Brain (organoid and tissue), 16 donors: ENCODE measurements at places on chromosomes 7 and 10.

- no peak for DNase-seq
These were observed 10.9 kb downstream of the ADGRA1 start for GRCh38 chr10:133098426-133099124.

DNA sequence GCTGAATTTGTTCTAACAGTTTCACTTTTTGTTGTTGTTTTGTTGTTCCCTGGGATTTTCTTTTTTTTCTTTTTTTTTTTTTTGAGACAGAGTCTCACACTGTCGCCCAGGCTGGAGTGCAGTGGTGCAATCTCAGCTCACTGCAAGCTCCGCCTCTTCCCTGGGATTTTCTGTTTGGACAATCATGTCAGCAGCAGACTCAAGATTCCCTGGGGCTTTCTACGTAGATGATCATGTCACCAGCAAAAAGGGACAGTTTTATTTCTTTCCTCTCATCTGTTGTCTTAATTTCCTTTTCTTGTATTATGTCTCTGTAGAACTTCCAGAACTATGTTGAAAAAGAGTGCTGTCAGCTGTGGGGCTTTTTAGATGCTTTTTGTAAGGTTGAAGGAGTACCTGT, 241.4 kb downstream of the TNS3 start:
- no peak for DNase-seq

- DNase-seq = no peak
These were observed 101.6 kb upstream of the EEPD1 start for GRCh38 chr7:36051501-36051900.

- DNase-seq = peak; percentile 39
These were observed 264.7 kb downstream of the PAXIP1 start for GRCh38 chr7:154738216-154738615.

DNA sequence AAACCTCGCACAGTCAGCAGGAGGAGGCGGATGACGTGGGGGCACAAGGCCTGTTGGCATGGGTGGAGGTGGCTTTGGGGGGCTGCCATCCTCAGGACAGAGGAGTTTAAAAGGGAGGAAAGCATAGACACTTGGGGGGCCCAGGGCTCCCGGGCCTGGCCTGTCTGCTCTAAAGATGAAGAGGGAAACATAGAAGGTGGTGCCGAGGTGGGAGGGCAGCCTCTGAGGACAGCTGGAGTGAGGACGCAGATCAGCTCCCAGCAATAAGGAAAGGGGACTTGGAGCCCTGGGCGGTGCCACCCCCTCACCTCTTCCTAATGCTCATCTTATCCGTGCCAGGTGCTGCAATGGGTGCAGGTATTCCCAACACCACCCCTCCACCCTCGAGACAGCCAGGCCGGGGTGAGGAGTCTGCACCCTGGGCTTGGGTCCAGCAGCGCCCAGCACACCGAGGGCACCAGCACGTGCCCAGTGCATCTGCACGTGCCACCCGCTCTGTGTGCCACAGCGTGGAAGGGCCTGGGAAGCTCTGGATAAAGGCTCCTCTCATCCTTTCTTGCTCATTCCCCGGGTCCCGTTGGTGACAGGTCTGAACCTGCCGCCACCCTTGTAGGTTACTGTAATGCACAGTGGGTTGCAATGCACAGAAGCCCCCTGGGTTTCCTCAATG, 566.0 kb upstream of the FOXK1 start:
- DNase-seq = no peak

DNA sequence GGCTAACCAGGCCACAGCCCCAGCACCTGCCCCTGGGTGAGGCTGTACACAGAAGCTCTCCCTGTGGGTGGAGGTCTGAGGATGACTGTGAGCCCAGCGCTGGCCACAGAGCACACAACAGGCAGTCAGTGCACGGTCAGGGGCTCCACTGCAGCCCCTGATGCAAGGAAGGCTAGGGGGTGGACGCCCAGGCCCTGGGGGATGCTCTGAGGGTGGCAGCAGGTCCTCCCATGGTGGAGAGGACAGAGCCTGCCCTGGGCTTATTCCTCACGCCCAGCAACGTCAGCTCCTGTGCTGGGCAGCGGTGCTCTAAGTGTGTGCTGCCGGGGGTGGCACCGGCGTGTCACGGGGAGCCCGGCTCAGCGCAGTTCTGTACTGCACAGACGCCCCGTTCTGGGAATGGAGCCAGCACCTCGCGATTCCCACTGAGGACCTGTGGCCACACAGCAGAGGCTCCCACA, 223.2 kb downstream of the MAD1L1 start:
- peak; percentile 48 for DNase-seq

GRCh38 chr7:89680161-89680560, 474.1 kb upstream of the STEAP1 start:
- DNase-seq = no peak

- no peak for DNase-seq
These were observed 30.2 kb downstream of the ADRA2A start for GRCh38 chr10:111107023-111107422.

- no peak for DNase-seq
These were observed 35.9 kb downstream of the BLNK start for GRCh38 chr10:96235326-96236089.

- DNase-seq = no peak
These were observed 20.2 kb upstream of the AMZ1 start for GRCh38 chr7:2667843-2668242.

DNA sequence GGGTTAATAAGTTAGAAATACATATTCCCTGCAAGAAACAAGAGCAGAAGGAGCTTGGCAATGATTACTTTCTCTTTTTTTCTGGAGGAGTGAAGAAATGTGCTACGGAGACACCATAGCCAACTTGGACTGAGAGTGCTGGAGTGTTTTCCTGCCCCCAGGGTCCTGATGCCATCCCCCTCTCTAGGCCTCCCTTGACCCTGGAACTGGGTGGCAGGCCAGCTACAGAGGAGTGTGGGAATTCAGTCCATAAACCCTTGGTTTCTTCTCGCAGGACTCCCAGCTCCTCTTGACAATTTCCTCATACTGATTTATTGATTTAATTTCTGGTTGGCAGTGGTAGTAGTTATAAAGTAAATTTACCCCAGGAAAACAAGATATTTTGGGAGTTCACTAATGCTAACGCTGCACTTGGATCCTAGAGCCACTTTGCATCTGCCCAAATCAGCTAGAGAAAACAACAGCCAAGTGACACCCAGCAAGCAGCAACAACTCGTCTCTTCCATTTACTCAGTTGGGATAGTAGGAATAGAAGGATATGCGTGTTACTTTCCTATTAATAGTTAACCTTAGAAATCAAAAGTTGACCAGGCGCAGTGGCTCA, 76.4 kb upstream of the CELF2 start:
- no peak for DNase-seq

DNA sequence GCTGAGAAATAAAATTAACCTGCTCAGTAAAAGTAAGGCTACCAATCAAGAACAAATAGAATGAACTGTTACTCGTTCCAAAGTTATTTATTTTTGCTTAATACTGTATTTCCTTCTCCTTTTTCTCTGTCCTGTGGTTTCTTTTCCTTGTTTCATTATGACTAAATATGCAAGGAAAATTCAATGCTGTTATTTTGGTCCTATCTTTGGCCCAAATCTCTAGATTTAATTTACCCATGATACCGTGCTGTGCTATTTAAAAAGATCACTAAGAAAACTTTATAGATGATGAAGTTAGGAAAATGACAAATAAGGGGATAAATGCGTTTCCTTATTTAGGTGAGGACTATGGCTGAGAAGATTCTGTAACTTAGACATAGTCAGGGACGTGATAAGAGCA, 45.3 kb upstream of the FAM133B start:
- DNase-seq = no peak

- DNase-seq = peak; percentile 27
These were observed 157.2 kb upstream of the ZNF92 start for GRCh38 chr7:65216469-65216868.

- peak; percentile 62 for DNase-seq
These were observed 8.7 kb upstream of the SAMD9L start for GRCh38 chr7:93156884-93157283.

DNA sequence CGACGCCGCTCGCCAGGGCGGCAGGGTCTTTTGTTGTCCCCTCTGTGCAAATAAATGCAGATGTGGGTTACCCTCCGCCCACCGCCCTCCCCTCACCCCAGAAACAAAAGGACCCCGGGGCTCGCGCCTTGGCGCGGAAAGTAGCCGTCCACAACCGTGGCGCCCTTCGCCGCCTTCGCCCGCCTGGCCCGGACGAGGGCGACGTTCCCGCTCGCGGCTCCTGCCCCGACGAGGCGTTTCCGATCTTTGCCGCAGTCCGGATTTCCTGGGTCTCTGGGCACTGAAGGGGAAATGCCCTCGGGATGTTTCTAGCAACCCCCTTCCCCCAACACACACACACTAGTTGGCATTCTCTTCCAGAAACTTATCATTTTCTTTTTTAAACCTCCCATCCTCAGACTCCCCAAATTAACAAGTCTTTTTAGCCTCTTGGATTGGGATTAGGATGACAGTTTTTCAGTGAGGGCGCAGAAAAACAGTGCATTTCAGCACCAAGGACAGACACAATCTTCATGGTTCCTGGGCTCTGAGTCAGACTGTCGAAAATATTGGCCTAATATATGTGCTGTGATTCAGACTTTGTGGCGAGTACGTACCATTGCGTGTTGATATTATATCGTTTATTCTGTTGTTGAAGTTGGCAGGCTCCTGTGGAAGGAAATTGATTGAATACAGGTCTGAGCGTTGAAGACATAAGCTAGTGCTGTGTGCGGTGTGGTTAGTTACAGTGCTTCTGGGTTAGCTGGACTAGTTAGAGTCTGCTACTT, 771 bp downstream of the PHYHIPL start:
- peak; percentile 66 for DNase-seq

- no peak for DNase-seq
These were observed 145.7 kb upstream of the SH2B2 start for GRCh38 chr7:102140952-102141370.

DNA sequence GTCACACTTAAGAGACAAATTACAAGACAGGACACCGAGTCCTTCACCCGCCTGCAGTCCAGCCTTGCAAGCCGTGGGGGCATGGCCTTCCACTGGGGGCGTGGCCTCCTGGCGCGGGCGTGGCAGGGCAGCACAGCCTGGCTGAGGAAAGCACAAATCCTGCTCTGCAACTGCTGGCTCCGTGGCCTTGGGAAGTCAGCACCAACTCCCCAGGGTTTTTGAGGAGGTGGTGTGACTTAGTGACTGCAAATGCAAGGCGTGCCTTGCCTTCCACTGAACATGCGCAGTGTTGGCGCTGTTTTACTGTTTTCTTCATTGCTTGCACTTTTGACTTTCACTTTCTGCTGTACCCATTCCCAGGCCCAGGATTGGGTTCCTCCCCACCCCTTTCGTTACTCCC, 12.9 kb upstream of the BMS1 start:
- DNase-seq = no peak

DNA sequence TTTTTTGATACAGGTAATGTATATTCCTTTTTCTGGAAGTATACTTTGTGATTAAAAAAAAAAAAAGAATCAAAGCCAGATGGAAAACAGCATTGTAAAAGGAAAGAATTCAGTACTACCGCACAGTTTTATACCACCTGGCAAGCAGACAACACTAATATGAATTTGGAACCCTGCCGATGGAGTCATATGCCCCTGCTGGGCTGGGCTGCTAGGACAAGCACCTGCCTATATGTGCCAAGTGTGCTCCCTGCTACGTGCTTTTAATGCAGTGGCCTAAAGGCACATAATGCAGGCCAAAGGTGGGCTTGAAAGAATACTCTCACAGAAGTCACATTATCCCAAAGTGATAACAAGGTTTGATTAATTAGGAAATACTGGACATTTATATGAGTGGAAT, 29.8 kb upstream of the WAC start:
- peak; percentile 43 for DNase-seq

DNA sequence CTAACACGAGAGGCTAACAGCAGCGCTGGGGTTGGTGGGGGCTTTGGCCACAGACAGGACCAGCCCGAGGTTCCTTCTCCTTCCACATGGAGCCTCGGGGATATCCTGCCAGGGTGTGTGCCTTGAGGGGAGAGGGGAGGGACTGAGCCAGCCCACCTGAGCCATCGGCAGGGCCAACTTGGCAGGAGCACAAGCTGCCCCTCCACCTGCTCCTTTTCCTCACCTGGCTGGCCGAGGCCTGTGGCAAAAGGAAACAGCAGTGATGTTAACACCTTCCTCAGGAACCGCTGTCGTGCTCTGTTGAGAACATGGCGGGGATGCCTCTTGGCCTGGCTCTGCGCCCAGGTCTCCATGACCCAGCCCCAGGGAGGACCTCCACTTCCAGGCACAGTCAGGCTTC, 255.1 kb upstream of the PPP2R2D start:
- DNase-seq = no peak

DNA sequence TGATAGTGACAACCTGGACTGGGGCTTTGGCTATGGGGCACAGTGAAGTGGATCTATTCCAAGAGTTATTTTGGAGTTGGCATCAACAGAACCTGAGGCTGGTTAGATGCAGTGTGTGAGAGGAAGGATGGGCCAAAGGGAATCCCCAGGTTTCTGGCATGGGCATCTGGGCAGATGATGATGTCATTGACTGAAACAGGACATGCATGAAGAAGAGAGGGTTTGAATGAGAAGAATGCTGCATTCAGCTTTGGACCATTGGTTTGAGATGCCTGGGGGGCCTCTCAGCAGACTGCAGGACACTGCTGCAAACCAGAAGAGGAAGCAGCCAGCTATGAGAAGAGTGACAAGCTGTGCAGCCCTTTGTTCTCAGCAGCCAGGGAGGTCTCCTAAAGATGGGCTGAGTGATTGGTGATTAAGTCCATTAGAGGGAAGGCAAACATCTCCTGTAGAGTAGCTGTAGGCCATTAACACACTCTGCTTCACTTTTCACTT, 23.1 kb upstream of the PIK3CG start:
- DNase-seq = peak; percentile 26
